Mesangial cell (primary cell): ENCODE measurements at places on chromosomes 5 and 9. TPM values are rescaled to one million over a fixed set of nuclear protein-coding genes. Genes with fewer than 3 reads are reported as not detected.

The MEF2C gene
- total RNA-seq: 2.6 and 4.4 TPM in 2 replicates

The FRMD3 gene
- total RNA-seq: 1.3 and 2.9 TPM in 2 replicates

The SLC1A1 gene
- total RNA-seq: 10.3 and 10.6 TPM in 2 replicates

The RPL35 gene
- 1,392 and 2,246 TPM in 2 replicates for total RNA-seq

The PRELID1 gene
- total RNA-seq: 113 and 239 TPM in 2 replicates

The DIPK1B gene
- 8.3 and 18.1 TPM in 2 replicates for total RNA-seq

The RGMB gene
- total RNA-seq: 27.9 and 41.4 TPM in 2 replicates

The TAS2R1 gene
- total RNA-seq: not detected in 2 replicates

The ZNF782 gene
- 1.3 and 3.2 TPM in 2 replicates for total RNA-seq

The SERF1A gene
- total RNA-seq: 6.4 and 8.6 TPM in 2 replicates

The UNC13B gene
- 20.0 and 22.4 TPM in 2 replicates for total RNA-seq

The MRPL50 gene
- 7.4 and 8.6 TPM in 2 replicates for total RNA-seq

The SAP30L gene
- total RNA-seq: 13.7 and 27.6 TPM in 2 replicates

The AHRR gene
- 0.33 and 0.63 TPM in 2 replicates for total RNA-seq

The FAM174A gene
- total RNA-seq: 16.8 and 49.1 TPM in 2 replicates

The ANP32B gene
- total RNA-seq: 9.9 and 19.2 TPM in 2 replicates

The AMACR gene
- 9.9 and 20.7 TPM in 2 replicates for total RNA-seq
